ENCODE measurements at places on chromosomes 3 and 15.

GRCh38 chr3:107315141-107315540, 62.1 kb upstream of the CCDC54 start:
- no peak for DNase-seq

DNA sequence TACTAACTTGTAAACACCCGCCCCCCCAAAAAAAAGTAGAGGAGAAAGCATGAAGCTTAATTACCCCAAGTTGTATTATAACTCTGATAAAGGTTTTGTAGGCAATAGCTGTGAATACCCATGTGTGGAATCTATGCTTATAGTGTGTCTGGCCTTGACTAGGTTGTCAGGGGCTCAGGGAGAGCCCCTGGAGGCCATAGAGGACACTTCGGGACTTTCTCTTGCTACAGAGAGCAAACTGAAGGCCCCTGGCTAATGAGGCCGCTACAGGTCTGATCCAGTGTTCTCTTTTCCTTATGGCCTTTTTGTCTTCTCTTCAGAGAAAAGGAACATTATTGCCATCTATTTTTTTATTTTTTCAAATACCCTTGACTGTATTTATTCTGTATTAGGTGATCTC, 19.1 kb upstream of the SCAANT1 start:
- DNase-seq = no peak

DNA sequence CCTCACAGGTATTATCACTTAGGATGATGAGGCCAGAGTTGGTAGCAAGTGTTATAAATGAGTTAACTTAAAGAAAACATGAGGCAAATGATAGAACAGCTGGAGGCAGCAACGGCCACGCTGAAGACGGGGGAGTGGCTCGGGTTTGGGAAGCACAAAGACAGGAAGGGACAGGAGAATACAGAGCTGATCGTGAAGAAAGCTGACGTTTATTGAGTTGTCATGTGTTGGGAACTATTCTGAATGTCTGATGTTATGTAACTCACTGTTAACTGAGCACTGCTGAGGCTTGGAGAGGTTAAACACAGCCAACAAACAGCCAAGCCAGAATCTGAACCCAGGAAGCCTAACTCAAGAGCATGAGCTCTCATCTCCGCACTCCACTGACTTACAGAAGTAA, 42.3 kb downstream of the FGD5 start:
- DNase-seq = no peak

GRCh38 chr3:183572935-183573334, 17.4 kb upstream of the KLHL6 start:
- DNase-seq = no peak

- DNase-seq = no peak
These were observed 59.8 kb upstream of the IP6K2 start for GRCh38 chr3:48776854-48777253.

Data from tibial artery (tissue), 4 donors.